Umbilical cord (tissue), 2 donors: ENCODE measurements at places on chromosomes 3 and 15.

DNA sequence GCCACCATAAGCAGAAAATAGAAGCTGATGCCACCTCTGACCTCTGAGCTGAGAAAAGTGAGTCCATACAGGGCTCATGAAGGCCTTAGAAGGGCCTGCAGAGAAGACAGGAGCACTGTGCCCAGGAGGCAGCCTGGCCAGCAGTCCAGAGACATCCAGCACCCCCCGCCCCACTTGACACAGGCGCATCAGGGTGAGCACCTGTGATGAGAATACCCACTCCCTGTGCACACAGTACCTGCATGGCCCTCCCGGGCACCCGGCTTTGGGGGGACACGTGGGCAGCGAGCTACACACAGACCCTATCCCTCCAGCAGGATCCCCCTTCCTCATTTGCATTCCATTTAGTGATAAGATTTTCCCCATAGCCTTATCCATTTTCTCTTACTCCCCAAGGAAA, 63.6 kb upstream of the NSMCE3 start:
- DNase-seq, result no peak

- DNase-seq, result peak; percentile 14
Measured at GRCh38 chr15:36658312-36658711, 78.9 kb downstream of the CDIN1 start.

DNA sequence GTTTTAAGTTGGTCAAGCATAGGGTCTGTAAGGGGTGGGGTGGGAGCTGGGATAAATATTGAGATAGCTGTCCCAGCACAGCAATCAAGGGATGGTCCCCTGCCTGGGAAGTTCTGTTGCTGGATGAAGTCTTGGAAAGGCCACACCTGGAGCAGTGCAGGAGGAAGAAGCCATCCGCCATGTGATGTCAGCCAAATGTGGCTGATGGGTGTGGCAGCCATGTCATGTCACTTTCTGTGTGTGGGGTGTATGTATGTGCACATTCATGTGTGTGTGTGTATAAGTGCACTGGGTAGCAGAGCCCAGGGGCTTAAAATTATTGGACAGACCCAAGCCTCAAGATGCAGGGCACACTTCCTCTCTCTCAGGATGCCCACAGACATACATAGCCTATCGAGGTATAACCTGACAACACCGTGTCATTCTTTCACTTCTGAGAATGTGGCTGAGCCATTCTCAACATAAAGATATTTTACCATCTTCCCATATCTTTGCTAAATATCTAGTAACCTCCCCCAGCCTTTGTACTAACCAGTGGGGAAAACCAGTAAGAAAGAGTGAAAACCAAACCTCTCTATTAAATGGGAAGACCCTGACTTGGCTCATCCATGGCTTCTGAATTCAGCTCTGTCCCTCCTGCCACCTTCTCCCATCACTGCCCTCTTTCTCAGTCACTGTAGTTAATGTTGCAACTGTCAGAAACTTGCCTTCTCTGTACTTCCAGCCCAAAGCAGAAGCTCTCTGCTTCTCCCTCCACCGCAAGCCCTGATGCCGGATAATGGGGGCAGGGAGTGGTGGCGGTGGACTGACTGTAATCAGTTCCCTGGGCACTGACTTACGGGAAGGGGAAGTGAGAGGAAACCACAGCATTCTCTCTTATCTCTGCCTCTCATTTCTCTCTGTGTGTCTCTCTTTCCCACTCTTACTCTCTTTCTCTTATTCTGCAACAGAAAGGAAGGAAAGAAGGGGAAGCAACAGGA, 11.2 kb downstream of the TNFSF10 start:
- peak; percentile 52 for DNase-seq

- no peak for DNase-seq
Measured at GRCh38 chr3:196962930-196963630, 5.6 kb downstream of the PIGZ start.

GRCh38 chr3:23796518-23796917, 9.2 kb upstream of the UBE2E1 start:
- no peak for DNase-seq

DNA sequence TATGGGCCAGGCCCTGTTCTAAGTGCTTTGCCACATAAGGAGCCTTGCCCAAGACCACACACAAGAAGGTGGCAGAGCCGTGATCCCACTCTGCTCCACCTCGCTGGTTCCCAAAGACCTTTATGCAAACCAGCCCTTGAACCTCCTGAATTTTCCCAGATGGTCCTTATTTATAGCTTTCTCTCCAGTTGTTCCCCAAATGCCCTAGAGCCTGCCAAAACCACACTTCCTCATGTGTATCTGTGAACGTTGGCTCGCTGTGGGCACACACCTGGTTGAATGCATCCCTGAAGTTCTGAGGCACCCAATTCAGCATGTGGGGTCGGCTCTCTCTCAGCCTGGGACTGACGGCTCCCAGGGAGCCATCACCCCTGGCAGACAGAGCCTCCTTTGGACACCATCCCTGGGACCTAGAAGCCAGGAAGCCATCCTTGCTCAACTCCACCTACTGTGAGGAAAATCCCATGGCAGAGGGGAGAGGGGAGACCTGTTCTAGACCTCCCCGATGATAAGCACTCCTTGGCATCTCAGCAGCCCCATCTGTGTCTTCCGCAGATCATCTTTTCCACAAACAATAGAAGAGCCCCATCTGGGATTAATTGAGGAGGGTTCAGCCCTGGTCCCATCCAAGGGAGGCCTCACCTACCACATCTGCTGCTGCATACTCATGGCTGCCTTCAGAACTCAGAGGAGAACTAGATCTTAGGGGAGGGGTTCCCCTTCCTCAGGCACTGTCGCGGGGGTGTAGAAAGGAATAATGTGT, 42.3 kb upstream of the LIMD1 start:
- DNase-seq, result no peak

- peak; percentile 9 for DNase-seq
Measured at GRCh38 chr3:66053550-66054094, 14.9 kb upstream of the MAGI1 start.

DNA sequence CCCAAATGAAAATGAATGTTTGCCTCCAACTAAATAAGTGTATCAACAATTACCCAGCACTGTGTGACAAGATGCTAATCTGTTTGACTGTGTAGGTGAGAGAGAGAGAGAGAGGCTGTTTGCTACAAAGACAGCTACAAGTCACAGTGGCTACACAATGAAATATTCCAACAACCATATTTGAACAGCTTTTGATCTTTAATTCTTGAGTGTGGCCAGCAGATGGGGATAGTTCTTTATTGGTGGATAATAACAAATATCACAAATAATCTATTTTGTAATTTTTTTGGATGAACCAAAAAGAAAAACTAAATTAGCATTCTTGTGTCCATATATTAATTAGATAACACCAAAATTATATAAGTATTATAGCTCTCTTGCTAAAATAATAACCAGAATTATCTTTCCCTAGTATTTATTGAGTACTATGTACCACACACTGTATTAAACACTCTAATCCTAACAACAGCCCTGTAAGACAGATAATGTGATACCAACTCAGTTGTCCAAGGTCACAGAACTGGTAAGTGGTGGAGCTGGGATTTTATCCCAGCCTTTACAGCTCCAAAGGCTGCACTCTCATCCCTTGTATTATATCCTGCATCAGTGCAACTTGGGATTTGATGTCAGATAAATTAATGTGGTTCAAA, 61.9 kb upstream of the C3orf80 start:
- DNase-seq, result peak; percentile 15

DNA sequence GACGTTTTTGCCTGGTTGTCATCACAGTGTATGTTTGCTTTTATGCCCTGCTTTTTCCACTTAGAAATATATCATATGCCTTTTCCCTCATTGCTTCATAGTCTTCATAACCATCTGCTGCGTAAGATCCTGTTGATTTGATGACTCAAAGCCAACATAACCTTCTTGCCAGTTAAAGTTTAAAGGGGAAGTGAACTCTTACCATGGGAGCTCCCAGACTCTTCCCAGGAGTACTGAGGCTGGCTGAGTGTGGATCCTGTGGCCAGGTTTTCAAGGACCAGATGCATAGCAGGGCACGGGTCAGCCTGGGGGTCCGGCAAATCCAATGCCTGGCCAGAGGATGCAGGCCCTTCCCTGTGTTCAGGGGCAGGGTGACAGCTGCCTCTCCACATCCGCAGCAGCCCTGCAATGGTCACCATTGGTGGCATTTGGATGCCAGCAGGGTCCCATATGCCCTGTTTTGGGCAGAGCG, 42.0 kb upstream of the SACM1L start:
- DNase-seq, result peak; percentile 64

DNA sequence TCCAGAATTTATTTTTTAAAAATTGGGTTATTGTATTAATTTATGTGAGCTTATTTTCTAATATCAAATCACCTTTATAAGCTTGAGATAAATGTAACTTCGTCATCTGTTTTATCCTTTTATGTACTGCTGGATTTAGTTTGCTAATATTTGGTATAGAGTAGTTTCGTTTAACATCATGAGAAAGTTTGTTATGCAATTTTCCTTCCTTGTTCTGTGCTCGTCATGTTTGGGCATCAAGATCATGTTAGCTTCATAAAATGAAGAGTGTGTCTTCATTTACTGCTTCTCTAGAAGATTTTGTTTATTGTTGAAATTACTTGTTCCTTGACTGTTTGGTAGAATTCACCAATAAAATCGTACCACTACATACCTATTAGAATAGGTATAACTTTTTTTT, 262.1 kb upstream of the SATB1 start:
- DNase-seq, result no peak

- no peak for DNase-seq
Measured at GRCh38 chr3:32126305-32127015, 20.0 kb downstream of the GPD1L start.

DNA sequence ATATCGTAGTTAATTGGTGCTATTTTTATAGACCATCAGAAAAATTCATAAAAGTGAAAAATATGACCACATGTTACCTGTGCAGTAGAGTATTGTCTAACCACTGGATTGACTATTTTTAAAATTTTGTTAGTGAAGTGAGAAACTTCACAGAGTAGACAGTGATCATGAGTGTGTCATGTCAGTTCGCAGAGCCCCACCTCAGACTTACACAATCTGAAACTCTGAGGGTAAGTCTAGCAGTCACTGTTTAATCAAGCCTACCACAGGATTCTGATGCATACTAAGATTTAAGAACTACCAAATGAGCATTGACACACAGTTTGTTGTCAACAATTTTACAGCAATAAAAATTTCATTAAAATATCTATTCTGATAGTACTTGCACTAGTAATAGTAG, 552.9 kb upstream of the SUCLG2 start:
- no peak for DNase-seq

- DNase-seq, result peak; percentile 61
Measured at GRCh38 chr3:28286595-28286994, 45.2 kb downstream of the CMC1 start.

- no peak for DNase-seq
Measured at GRCh38 chr15:31237043-31237324, 89.7 kb upstream of the KLF13 start.

- DNase-seq, result no peak
Measured at GRCh38 chr3:170753421-170754310, 116.3 kb downstream of the RPL22L1 start.

- DNase-seq, result no peak
Measured at GRCh38 chr15:38072007-38072347, 137.5 kb downstream of the TMCO5A start.

DNA sequence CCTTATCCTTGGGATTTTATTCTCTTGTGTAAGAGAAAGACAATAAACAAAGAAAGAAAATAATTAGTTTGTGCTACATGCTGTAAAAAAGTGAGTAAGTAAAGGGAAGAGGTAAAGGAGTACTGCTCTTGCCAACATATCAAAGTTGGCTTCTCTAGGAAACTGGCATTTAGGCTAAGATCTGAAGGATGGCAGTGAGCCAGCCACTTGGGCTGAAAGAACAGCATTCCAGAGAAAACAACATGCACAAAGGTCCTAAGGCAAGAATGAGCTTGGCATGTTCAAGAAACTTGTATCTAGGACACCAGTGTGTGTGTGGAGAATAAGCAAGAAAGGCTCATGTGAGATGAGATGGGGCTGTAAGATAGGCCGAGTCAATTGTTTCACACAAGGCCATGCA, 245.5 kb upstream of the MANF start:
- no peak for DNase-seq

- no peak for DNase-seq
Measured at GRCh38 chr3:8647137-8647985, 2.8 kb upstream of the SSUH2 start.

DNA sequence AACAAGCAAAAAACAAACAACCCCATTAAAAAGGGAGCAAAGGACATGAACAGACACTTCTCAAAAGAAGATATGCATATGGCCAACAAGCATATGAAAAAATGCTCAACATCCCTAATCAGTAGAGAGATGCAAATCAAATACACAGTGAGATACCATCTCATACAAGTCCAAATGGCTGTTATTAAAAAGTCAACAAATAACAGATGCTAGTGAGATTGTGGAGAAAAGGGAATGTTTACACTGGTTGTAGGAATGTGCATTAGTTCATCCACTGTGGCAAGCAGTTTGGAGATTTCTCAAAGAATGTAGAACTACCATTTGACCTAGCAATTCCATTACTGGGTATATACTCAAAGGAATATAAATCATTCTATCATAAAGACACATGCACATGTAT, 44.5 kb downstream of the RIOX2 start:
- DNase-seq, result no peak

DNA sequence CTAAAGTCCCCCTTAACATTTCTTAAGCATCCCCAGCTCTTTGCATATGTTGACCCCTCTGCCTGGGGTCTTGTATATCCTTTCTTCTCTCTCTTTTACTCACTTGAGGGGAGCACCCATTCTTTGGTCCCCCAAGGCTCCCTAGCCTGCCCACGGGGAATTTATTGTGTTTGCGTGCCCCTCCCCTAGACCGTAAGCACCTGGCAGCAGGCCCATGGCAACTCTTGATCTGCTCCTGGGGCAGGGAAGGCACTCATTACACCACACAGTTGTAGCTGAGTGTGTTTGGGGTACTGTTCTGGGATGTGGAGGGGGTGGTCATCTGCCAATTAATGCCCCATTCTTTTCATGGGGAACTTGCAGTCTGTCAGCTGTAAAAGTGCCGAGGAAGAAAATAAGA, 27.3 kb upstream of the SMAD6 start:
- DNase-seq, result no peak

GRCh38 chr3:126620738-126621137, 34.2 kb downstream of the TXNRD3 start:
- no peak for DNase-seq
